ENCODE measurements at places on chromosomes 12 and 14.

DNA sequence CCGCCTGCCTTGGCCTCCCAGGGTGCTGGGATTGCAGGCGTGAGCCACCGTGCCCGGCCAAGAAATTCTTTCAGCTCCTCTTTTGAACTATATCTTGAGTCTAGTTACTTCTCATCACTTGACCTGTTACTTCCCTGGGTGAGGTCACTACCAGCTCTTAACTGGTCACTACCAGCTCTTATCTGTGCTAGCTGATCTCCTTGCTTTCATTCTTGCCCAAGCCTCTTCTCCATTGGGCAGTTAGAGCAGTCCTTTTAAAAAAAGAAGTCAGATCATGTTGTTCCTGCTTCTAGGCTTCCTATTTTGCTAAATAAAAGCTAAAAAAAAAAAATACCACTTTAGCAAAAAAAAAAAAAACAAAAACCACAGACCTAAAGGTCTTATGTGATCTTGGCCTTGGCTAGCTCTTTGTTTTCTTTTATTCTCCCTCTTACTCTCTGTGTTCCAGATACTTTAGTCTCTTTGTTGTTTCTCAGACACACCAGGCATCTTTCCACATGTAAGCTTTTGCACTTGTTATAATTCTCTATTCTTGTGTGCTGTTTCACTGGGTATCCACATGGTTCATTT is 63.5 kb downstream of the RAD51B start:
- DNase-seq: no peak

DNA sequence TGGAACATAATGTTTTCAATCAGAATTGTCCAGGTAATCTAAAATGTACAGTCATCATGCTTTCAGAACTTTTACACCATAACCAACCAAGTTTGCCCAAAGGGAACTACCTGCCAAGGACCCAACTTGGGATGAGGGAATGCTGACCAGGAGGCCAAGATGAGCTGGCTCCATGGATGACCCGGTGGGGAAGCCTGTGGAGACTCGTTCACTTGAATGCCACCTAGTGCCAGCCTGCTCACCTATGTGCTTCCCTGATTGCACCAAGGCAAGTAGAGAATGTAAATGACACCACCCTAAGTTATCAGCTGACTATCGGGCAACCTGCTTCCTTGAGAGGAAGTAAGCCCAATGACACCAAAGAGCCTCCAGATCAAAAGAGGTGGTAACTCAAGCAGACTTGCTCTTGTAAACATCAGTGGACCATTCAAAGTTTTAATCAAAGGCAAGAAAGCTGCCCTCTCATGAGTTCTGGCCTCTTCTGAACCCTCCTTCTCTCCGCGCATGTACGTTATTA is 137.3 kb downstream of the TTC7B start:
- no peak for DNase-seq

- no peak for DNase-seq
These were observed 63.8 kb downstream of the RIN3 start for GRCh38 chr14:92577321-92577742.

GRCh38 chr12:116636608-116637519 is 77.7 kb downstream of the MAP1LC3B2 start:
- no peak for DNase-seq

- no peak for DNase-seq
These were observed 18.2 kb upstream of the BCAT1 start for GRCh38 chr12:24966951-24967564.

GRCh38 chr14:63686926-63687325 is 40.9 kb downstream of the SGPP1 start:
- no peak for DNase-seq

DNA sequence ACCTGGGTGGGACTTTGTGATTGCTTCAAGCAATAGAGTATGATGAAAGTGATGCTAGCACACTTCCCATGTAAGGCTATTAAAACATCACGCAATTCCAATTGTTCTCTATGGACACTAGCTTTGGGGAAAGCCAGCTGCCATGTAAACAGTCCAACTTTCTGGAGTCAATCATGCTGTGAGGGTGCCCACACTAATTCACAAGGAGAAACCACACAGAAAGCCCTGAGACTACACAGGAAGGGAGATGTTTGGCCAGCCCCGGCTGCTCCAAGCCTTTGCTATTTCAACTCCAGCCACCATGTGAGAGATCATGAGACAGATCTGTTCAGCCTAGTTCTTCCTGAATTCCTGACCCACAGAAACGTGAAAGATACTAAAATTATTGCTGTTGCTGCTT is 96.3 kb downstream of the ST8SIA1 start:
- no peak for DNase-seq

- no peak for DNase-seq
These were observed 34.7 kb downstream of the CNOT2 start for GRCh38 chr12:70277973-70278372.

DNA sequence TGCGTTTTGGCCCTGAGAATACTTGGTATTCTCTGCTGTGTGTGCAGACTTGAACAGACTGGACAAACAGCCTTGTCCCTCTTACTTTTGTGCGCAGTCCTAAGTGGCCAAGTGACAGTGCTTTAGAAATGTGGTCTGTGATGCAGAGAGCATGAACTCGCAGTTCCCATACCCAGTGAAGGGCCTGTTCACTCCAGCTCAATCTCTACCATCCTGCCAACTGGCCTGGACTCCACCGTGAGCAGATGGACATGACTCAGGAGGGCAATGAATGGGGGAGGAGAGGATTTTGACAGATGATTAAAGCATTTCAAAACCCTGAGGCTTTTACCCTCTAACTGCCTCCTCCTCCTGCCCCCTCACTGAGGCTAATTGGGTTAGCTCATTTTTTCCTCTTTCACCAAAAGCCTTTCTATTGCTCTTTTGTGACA is 62.5 kb upstream of the PYGL start:
- DNase-seq: no peak

DNA sequence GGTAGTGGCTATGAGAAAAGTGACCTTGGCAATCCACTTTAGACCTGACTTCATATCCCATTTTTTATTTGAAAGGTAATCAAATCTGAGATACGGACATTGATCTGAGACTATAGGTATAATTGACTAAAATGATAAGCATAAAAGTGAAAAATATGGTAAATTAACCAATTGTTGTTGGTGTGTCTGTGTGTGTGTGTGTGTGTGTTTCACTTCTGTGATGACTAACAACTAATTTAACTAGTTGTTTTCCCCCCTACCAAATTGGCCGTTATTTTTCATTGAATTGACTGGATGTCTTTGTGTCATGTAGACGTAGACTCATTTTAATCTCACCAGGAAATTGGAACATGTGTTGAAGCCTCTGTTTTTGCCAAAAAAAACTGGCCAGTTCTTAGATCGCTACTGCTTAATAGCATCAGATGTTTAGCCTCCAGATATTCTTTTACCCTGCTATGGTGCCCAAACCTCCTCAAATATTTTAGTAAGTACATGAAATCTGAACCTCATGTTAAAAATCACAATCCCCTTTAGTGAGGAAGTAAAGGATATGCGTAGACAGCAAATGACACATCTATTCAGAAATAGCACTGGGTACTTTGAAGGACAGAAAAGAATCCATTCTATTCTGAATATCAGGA is 395.0 kb downstream of the EGLN3 start:
- no peak for DNase-seq

GRCh38 chr14:49218436-49219092 is 367.6 kb downstream of the RPS29 start:
- DNase-seq: no peak

DNA sequence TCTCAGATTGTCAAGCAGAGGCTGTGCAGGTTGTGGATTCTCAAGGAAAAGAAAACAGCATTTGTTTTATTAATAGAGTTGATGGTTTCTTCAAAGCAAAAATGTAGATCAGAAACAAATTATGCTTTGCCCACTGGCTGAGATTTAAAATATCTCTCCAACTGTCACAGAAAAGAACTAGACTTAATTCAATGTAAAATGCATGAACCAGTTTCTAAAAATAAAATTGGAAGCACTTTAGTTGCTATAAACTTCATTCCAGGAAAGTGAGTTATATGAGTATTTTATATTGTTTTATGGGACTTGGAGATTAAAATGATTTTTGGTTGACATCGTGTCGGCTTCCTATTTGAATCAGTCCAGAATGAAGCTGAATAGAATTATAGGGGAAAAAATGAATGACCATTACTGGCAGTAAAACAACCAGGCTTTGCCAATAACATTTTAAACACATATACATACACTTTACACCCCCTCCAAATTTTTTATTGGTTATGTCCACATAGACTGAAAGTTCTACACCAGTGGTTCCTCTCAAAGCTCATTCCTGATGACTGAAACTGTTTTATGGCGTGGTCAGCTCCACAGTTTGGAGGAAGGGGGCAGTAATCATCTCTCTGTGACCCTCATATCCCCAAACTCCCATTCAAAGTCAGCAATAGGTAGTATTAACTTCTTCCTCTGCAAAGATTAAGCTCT is 55.5 kb upstream of the DAAM1 start:
- no peak for DNase-seq

DNA sequence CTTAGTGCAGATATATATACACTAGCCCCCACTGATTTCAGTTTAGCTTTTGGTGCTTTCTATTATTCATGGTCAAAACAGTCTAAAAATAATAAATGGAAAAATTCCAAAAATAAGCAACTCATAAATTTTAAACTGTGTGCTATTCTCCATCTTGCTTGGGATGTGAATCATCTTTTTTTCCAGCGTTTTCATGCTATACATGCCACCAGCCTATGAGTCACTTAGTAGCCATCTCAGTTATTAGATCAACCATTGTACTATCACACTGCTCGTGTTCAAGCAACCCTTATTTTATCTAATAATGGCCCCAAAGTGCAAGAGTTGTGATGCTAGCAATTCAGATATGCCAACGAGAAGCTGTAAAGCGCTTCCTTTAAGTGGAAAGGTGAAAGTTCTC is 73.9 kb upstream of the KRR1 start:
- DNase-seq: no peak

DNA sequence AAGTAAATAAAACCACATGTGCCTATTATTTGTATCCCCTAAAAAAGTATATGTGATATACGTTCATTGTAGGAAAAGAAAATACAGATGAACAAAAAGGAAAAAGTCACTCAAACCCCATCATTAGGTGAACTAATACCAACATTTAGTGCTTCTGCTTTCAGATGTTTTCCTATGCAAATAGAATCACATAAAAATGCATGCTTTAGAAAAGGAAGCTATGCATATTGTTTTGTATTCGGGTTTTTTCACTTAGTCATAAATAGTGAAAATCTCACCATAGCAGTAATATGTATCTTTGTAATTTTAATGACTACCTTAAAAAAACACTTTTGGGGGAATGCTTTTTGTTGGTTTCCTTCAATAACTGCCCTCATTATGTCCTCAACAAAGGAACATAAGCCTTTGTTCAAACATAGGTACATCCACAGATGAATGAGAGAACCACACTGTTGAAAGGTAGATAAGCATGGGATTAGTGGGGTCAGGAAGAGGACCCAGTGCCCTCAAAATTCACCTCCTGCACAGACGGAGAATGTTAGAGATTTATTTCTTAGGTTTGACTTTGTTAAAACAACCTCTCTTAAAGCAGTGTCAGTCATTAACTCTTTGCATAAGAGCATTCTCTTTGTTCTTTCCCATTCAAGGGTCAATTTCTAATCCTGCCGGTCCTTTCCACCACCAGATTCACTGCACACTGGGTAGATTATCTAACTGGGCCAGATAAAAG is 6.5 kb downstream of the AMDHD1 start:
- DNase-seq: no peak

DNA sequence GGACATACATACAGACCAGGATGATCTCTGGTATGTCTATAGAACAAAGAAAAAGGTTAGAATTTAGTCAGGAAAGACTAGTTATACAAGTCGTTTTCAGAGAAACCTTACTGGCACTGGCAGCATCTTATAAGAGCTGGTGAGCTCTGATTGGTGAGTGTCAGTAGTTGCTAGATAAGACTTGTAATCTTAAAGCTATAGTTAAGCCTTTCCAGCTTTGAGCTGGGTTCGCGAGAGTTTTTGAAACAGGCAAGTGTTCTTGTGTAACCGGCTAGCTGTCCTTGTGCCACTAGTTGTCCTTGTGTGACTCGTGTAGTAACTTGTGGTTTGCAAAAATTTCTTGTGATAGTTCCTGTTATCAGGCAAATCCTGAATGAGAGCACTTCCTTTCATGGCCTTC is 740.9 kb downstream of the GALC start:
- DNase-seq: no peak

- DNase-seq: no peak
These were observed 143.7 kb downstream of the ASCL4 start for GRCh38 chr12:107917912-107918800.

DNA sequence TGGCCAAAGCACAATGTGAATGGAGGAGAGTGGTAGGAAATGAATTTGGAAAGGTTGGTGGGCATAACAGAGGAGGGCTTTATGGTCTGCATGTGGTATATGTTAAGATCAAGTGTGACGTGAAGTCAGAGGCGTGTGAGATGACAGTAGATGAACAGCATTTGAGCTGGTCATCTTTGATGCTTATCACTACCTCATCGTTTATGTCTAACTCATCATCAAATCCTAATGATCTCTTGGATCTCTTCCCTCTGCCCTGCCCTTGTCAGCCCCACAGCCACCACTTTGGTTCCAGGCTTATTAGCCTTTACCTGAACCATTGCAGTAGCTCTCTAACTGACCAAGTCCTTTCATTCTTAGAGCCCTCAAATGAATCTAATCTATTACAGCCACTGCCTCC is 132.5 kb downstream of the LLPH start:
- DNase-seq: no peak

- DNase-seq: no peak
These were observed 32.7 kb upstream of the SYT10 start for GRCh38 chr12:33472299-33472698.

GRCh38 chr12:119713551-119714031 is 45.7 kb downstream of the PRKAB1 start:
- DNase-seq: no peak

DNA sequence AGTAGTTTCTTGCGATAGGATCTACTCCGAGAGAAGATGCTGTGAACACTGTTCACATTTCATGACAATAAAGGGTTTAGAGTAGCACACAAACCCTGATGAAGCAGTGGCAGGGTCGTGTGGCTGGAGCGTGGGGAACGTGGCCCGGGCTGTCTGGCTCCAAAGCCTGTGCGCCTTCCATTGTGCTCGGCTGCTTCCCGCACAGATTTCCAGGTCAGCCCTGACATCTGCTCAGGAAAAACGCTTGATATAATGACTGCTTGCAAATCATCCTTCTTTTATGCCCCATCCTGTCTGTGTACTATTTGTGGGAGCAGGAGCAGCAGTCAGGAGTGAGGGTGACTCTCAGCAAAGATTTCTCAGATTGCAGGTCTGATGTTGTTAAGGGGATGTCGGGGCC is 78.6 kb downstream of the EML1 start:
- DNase-seq: no peak

GRCh38 chr12:119369907-119370546 is 35.5 kb downstream of the CCDC60 start:
- no peak for DNase-seq

DNA sequence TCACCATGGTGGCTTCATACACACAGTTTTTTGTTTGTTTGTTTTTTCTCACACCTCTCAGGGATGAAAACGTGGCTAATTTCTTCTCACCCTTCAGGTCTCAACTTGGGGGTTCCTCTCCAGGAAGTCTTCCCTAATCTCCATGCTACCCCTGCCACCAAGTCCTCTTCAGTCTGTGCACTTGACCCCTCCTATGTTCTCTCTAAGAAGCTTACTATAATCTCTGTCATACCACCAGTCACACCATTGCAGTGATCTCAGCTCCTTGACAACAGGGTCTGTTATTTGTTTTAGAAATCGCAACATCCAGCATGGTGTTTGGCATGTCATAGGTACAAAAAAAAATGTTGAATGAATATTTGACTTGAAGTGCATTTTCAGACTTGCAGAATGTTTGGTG is 83.4 kb downstream of the PRORP start:
- no peak for DNase-seq
